ENCODE measurements at places on chromosomes 7 and 10. TPM values are rescaled to one million over a fixed set of nuclear protein-coding genes. Genes with fewer than 3 reads are reported as not detected.

DNA sequence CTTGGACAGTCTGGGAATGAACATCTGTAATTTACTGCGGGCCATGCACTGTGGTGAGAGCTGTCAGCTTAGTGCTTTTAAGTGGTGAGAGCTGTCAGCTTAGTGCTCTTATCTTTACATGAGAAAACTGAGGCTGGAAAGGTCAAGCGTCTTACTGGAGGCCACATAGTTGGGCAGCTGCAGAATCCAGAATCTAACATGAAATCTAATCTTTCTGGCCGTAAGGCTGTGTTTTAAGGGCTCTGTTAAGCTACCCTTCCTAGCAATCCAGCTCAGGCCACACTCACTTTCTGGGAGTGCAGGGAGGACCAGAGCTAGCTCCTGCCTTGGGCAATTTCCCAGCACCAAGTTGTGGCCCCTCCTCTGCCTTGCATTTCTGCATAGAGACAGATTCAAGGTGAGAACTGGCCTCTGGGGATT lies 70.2 kb downstream of the SORCS3 start:
- DNase-seq, result no peak

- DNase-seq, result peak; percentile 13
Measured at GRCh38 chr10:36256948-36257356, 614.9 kb upstream of the FZD8 start.

DNA sequence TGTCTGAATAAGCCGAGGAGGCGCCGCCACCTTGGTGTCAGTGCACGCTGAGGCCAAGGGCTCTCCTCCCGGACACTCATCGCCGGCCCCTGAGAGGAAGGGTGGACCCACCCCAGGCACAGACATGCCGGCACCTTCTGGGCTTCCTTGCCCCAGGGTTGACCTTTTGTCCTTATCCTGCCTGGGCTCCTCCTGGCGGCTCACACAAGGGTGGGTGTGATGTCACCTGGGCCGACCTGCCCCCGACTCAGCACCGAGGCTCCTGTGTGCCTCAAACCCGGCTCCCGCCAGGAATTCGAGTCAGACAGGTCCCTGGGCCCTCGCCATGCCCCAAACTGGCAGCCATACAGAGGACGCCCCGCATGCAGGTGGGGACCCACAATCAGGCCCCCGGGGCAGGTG lies 17.7 kb upstream of the CFAP46 start:
- DNase-seq, result no peak

GRCh38 chr10:132543916-132544743 lies 6.5 kb downstream of the INPP5A start:
- DNase-seq, result no peak

DNA sequence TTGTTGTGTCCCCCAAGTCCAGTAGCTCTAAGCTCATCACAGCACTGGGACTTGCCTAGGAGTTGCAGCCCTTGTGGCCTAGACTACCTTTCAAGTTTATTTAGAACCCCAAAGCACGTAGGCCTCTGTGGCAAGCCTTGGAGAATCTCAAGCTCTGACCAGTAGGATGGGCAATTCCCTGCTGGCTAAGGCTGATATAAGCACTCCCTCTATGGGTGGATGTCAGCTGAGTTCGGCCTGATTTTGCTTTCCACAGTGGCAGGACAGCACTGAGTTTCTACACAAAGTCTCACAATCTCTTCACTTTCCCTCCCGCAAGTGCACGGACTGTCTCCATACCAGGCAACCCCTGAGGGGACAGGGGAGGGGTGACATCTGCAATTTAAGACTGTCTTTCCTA lies 886.4 kb upstream of the LRRN3 start:
- peak; percentile 32 for DNase-seq

- DNase-seq, result no peak
Measured at GRCh38 chr10:8738987-8739386, 684.5 kb downstream of the GATA3 start.

DNA sequence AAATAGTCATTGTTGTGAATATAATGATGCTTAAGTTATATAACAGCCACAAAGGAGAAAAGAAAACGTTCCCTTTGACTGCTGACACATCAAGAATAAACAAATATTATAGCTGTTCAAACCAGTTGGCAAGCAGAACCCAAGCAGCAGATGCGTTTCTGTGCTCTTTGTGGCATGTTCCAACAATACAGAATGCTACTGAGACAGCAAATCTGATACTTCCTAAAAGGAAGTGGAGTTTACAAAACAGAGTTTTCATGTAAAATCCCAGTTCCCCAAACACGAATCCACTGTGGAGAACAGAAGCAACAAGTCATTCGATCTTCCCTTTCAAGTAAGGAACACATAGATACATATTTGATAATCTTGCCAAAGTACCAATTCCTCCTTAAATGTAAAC lies 170.9 kb upstream of the ASAH2 start:
- DNase-seq, result no peak

GRCh38 chr10:100670828-100671479 lies 74.4 kb upstream of the PAX2 start:
- DNase-seq, result peak; percentile 61

GRCh38 chr7:158517072-158517471 lies 70.6 kb downstream of the PTPRN2 start:
- DNase-seq, result no peak

Gene ACSL5
- total RNA-seq, result 40.2 TPM

Gene SPRN
- 0.97 TPM for total RNA-seq

Gene PLXNA4
- 4.8 TPM for total RNA-seq

Gene RTKN2
- 6.6 TPM for total RNA-seq
